Spleen (tissue), 13 donors: ENCODE measurements at places on chromosomes 7 and 10.

- DNase-seq: no peak
Measured at GRCh38 chr10:12949248-12949647, 52.3 kb downstream of the CCDC3 start.

GRCh38 chr10:126334272-126334671 lies 54.0 kb downstream of the ADAM12 start:
- no peak for DNase-seq

DNA sequence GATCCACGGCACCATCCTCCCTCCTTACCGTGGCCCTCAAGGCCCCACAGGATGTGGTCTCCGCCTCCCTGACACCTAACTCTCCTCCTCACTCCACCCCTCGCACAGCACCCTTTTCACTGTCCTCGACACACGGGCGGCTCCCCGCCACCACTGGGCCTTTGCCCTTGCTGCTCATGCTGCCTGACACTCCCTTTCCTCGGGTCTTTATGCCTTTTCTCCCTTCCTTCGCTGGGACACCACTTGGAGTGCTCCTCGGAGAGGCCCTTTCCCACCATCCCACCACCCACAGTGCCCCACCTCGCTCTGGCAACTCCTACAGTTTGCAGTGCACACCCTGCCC lies 7.9 kb upstream of the INMT start:
- DNase-seq: no peak

GRCh38 chr7:22361320-22361719 lies 4.4 kb upstream of the RAPGEF5 start:
- DNase-seq: no peak

DNA sequence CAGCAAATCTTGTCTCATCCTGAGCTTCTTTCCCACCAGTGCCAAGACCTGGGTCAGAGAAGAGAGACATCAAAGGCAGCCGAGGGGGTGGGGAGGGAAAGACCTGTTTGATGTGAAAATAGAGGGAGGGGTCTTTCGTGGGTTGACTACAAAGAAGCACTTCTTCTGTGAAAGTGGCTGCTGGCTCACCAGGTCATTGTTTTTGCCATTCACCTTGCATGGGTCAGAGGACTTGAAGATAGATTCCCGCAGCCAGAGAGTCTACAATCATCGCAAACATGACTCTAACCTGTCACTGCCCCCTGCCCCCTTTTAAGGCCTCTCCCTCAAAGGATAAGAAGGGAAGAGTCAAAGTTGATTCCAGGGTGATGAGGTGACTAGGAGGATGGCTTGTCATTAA lies 166.1 kb upstream of the BMPER start:
- no peak for DNase-seq
